Cardiac fibroblast (primary cell): ENCODE measurements at places on chromosomes 4 and X.

DNA sequence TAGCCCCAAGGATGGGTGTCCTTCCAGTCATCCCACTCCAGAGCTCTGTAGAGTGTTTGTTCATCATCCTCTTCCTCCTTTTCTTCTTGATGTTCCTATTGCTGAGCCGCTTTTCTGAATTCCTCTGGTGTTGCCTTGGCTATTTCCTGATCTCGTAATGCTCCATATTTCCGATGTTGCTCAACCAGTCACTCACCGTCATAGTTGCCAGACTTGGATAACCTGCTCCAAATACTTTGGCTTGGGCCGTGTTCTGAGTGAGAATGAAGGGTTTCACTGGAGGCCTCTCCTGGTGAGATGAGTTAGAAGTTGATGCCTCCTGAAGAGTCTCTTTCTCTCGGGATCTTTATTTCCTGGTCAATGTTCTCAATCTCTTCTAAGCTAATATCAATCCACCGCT, 27.8 kb upstream of the HNRNPD start:
- DNase-seq = no peak

DNA sequence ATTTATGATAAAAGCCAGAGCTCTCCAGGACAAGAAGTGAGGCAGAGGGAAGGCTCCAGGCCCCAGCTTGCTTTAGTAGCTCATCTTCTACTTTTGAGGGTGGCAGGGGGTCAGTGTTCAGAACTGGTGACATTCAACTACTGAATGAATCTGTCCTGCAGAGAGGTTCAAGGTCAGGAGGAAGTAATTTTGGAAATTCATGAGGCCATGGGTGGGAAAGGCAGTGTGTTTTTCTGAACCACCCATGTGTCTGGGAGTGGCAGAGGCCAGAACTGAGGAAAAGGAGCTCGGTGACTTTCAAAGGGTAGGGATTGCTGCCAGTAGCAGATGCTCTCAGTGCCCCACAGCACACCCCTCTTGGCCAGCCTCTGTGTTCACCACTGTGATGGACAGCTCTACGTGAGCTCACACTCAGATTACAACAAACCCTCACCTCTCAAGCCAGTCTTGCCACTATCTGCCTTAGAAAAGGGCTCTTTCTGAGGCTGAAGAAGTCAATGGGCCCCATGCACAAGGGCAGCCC, 571.2 kb downstream of the RAB28 start:
- DNase-seq = no peak

DNA sequence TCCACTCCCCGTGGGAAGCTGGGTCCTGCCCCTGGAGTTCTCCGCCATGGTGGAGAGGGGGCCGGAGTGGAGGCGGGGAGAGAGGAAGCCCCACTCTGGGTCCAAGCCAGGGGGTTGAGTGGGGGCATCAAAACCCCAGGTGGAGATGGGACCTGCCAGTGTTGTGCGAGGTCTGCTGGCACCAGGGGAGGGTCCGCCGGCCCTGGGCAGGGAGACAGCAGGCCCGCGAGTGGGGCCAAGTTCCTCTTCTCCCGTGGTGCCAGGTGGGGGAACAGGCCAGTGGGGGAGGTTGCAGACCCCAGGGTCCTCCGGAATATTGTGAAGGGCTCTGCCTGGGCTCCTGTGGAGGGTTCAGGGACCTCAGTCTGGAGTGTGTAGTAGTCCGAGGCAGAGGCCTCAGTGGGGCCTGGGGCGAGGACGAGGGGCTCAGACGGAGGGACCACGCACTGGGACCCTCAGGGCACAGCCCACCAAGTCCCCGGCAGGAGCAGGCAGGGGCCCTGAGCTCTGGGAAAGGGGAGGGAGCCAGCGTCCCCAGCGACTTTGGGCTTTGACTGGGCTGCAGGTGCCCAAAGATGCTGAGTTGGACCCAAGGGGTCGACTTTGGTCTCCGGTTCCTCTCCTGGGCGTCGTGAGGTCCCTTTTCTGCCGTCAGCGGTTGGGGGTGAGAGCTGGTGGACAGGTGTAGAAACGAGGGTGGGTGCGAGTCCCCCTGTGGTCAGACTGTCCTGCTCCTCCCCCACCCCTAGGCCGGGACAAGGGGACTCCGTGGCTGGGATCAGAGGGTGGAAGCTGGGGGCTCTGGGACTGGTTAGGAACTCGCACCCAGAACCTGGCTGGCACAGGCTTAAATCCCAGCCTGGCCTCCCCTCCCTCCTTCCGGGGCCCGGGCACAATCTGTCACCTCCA, 43.8 kb upstream of the NKX1-1 start:
- no peak for DNase-seq

GRCh38 chrX:65034292-65034667, 58.0 kb upstream of the ZC4H2 start:
- DNase-seq = no peak

DNA sequence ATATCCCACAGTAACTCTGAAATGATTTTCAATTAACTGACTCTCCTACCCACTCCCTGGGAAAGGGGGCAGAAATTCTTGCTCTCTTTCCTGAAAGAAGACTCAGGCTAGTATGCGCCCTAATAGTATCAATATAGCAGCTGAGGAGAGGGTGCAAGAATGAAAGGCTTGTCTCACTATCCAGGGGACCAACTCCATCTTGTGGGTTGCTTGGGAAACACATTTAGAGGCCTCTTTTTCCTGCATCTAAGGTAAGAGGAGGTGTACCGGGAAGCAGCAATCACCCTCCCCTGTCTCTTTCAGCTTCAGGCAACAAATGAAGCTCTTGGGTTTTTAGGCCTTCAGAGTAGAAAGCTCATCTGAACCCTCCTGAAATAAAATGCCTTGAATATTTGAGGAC, 11.3 kb downstream of the TMEM255A start:
- DNase-seq = no peak

DNA sequence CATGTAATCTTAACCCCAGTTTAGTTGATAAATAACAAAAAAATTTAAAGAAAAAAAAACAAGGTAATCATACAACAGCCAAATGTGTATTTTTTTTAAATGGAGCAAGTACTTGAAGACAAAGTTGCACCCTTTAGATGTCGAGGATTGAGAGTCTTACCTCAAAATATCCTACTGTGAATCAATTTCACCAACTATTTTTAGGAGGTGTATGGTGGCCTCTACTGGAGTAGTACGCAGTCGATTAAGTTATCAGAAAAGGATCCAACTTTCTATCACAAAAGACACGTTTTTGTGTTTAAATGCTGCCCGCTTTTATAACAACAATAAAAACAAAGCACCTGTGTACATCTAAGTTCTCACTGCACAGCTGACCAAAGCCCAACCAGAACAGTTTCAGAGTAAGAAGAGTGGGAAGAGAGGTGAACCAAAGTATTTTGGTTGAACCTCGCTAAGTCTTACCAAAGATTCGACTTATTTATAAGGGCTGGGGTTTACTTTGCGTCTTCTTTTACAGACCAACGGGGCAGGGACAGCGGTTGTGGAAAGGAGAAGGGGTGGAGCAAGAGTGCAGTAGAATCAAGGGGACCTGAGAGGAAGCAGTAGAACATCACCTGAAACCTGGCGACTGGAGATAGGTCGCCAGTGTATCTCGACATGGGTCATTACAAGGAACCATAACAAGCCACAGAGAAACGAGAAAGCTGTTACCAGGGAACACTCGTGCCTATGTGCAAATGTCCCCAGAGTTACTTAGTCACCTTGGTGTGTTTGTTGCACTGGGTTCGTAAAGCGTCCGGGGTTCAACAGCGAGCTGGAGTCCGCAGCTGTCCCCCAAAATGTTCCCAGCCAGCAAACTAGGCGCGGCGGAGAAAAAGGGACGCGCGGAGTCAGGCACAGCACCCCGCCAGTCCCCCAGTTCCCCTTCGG, 1.1 kb downstream of the RPS6KA6 start:
- DNase-seq = no peak

- no peak for DNase-seq
Measured at GRCh38 chrX:64571011-64571410, 175.8 kb upstream of the MTMR8 start.

DNA sequence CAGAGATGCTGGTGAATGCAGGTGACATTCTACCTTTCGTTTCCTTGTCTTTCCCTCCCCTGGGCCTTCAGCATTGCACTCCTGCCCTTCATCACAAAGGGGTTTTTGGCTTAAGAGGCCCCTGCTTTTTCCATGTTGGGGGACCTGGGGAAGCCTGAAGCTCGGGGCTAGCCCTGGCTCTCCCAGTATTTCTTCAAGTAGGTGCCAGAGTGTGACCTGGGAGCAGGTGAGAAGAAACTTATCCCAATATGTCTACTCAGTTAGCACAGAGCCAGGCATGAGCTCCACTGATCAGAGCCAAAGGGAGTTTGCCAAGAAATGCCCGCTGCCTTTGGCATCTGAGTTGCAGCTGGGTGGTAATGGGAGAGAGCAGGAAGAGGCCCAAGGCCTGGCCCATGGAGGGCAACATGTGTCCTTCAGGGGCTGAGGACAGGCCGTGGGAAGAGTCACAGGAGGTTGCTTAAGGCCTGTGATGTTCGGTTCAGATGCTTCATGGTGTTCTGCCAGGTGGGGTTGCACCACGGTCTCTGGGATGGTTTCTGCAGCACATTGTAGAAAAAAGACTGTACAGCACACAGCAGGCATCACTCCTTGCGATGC, 7.6 kb downstream of the PRRG3 start:
- no peak for DNase-seq

- DNase-seq = no peak
Measured at GRCh38 chr4:108337923-108338322, 169.2 kb upstream of the LEF1 start.

- DNase-seq = no peak
Measured at GRCh38 chrX:133715715-133716114, 269.7 kb downstream of the GPC3 start.

DNA sequence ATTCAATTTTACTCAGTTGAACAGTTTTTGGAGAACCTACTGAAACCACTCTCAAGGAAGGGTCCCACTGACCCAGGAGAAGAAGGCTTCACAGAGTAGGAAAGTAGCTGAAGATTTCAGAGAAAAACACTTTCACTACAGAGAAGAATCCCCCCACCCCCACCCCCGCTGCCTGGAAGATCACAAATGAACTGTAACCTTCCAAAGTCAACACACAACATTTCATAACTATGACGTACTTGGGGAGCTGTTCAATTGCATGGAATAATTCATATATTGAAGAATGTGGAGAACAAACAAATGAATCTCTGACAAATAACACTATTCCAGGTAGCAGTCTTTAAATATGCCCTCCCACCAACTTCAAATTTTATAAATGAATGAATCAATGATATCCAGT, 86.1 kb upstream of the STS start:
- no peak for DNase-seq

DNA sequence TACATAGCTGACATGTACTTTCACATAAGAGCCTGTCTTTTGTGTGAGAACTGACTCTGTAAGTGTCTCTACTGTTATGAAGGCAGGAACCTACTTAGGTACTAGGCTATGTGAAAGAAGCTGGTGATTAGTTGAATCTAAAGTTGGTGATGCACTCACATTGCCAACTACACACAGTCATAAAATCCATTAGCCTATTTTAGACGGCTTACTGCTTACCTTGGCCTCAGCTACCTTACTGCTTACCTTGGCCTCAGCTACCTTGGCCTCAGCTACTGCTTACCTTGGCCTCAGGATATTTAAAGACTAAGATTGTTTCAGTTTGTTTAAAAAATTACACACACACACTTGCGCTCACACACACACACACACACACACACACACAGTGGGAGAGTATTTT, 549.7 kb downstream of the IL1RAPL1 start:
- DNase-seq = no peak

GRCh38 chr4:184265546-184266351, 48.1 kb upstream of the ENPP6 start:
- peak; percentile 32 for DNase-seq

- DNase-seq = no peak
Measured at GRCh38 chr4:11021333-11021732, 336.8 kb upstream of the CLNK start.

DNA sequence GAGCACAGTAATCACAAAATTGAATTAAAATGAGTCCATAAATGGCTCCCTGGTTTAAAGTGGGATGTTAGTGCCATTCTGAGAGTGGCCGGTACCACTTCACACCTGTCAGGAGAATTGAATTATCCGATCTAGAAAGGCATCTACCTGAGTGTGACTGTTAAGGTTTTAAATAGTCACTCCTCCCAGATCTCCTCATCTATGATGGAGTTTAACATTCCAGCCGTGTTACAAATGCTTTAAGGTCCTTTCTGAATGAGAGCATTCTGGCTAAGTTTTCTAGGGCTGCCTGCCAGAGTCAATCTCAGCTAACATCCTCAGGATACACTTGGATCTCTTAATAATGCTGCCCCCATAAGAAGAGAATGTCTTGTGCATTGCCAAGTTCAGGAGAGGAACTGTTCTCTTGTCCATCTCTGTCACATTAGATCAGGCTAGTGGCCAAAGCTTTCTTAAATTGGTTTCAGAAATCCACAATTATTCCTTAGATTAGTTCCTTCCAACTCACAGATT, 231.1 kb downstream of the SLC39A8 start:
- no peak for DNase-seq

DNA sequence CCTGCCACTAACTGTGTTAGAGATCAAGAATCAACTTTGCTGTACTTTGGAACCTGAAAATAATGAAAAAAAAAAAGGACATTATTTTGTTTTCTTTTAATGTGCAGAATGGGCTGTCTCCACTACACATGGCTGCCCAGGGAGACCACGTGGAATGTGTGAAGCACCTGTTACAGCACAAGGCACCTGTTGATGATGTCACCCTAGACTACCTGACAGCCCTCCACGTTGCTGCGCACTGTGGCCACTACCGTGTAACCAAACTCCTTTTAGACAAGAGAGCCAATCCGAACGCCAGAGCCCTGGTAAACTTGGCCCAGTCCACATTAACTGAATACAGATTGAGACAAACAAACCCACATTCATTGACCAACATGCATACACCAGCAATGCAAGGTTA, 206.2 kb downstream of the ANK2 start:
- DNase-seq = no peak

GRCh38 chr4:178937130-178937529, 1494.9 kb upstream of the AGA start:
- DNase-seq = no peak

DNA sequence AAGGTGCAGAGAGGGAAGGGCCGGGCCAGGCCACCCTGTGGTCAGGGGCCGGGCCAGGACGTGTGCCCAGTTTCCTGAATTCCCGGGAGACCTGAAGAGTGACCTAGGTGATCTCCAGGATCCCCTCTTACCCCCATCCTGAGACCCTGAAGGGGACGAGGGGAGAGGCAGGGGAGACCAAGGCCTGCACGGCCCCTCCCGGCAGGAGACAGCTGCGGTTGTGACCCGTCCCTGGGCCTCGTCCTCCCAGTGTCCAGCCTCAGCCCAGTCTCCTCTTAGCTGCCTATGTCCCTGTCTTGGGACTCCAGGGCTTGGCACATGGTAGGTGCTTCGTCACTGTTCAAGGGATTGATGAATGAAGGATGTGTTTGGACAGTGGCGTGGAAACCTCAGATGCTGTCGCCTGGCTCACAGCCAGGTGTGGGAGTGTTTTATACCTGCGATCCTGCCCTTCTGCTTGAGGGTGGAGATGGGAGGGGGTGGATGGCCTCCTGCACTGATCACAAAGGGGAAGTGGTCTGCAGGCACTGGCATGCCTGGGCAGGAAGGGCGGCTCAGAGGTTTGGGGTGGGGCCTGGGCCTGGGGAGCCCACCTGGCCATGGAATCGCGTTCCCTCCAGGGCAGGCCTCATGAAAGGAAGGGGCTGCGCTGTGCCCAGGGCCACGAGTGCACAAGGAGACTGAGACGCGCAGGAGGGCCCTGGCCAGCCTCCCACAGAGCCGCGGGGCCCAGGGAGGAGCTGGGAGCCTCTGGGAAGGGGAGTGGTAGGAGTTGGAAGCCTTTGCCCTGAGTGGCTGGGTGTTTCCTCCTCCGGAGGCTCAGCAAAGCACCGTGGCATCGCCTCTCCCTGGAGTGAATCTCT, 6.9 kb downstream of the SH3TC1 start:
- DNase-seq = no peak
